Stimulated activated CD4-positive, alpha-beta T cell treated with anti-CD3 and anti-CD28 coated beads, Interleukin-15, amount 100 ng/mL, for 24 hours (primary cell): ENCODE measurements at places on chromosomes 1 and 21.

- DNase-seq = no peak
Measured at GRCh38 chr21:45179568-45180245, 105.3 kb downstream of the ADARB1 start.

DNA sequence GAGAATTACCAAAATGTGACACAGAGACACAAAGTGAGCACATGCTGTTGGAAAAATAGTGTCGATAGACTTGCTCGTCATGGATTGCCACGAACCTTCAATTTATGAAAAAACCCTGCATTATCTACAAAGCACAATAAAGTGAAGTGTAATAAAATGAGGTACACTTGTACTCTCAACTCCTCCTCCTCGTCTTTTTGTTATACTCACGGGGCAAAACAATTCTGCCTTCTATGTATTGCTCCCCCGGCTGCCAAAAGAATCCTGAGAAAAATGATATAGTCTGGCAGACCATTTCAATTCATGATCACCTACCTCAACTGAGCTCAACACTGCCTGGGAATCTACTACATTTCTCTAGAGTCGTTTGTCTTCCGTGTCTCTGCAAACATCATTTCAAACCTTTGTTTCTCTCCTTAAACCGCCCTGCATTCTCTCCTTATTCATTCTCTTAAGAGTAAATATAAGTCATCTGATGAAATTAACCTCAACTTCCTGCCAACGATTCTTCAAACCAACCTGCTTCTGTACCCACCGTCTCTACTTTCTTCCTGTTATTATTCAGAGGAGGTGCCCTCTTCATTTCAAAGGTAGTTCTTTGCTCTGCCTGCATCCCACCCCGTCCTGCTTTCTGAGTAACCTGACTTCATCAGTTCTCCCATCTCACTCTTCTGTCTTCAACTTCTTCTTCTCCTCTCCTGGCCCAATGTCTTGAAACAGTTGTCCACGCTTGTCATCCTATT, 12.9 kb upstream of the IL19 start:
- DNase-seq = no peak

DNA sequence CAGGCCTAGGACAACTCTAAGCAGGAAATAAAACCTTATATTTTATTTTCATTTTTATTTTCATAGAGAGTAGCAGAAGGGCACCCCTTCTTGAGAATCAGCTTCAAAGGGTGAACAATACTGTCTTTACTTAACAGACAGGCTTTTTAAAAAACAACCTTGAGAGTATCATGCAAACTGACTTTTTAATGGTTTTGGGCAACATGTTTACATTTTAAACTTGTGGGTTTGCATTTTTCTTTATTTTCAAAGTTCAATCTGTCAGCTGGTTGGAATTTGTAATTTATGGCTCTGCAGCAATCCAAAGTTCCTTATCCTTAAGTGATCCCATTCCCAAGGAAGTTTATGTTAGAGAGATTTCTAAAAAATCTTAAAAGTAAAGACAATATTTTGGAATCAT, 392.3 kb upstream of the ADAMTS5 start:
- no peak for DNase-seq

DNA sequence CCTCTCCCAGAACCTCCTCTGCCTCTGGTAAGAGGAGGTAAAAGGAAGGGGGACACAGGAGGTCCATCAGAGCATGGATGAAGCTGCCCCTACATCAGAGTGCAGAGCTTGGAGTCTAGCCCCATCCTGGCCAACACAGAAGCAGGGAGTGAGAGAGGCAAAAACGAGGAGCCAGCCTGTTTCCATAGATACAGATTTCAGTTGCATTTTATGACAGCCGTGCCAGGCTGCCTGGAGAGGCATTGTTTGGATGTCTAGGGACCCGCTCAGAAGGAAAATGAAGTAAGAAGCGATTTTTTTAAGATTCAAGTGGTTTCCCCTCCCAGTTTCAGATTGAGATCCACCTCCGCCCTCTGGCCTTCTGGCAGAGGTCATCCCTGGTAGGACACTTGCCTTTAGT, 11.5 kb upstream of the GJA8 start:
- DNase-seq = no peak

GRCh38 chr1:177864538-177865305, 105.1 kb downstream of the SEC16B start:
- no peak for DNase-seq

- no peak for DNase-seq
Measured at GRCh38 chr1:183155939-183156338, 30.1 kb upstream of the LAMC2 start.

DNA sequence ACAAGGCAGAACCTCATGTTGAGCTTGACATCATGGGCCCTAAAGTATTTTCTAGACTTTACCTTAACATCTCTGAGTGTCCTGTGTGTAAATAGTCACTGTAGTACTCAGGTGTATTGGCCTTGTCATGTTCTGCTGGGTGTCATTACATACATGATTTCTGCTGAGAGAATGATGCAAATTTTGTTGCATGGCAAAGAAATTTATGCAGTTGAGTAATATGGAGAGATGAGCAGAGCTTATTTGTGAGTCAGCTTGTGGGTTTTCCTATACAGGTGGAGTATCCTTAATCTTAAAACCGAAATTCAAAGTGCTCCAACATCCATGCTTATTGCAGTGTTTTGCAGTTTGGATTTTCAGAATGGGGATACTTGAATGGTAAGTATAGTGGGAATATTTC, 36.6 kb downstream of the RGL1 start:
- no peak for DNase-seq

DNA sequence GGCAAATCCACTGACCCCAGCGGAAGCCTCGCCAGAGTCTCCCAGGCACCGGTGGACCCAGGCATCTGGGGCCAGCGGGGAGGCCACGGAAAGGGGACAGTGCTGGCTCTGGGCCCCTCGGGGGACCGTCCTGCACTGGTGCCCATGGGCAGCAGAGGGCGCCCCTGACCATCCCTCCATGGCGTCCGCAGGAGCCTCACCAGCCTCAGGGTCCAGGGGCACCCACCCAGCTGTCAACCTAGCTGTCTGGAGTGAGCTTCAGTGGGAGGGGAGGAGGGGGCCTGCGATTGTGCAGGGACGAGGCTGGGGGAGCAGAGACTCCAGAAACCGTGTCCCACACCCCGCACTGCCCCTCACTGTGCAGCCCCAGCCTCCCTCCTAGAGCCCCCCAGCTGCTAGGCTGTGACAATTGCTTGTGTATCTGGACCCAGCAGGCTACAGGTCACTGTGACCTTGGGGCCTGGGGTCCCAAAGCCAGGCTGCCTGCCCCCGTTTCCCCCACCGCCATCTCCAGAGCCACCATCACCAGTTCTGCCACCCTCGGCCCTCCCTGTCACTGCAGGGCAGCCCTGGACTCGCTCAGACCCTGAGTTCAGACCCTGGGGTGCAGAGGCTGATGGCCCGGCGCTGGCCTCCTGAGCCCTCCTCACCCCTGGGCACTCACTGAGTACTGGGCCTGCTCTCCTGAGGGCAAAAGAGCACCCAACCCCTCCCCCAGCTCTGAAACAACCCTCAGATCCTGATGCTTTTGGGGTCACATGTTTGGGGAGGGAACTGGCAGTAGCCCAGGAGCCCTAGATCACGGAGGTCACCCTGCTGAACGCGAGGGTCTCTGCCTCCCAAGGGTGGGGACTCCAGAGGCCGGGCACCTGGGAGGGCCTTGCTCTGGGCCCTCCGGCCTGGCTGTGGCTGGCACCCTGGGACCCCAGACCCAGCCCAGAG, 10.6 kb upstream of the COL6A1 start:
- DNase-seq = peak; percentile 69

GRCh38 chr1:158686111-158687009, at the start of gene SPTA1:
Gene SPTA1, minus strand, starts transcription at chr1:158686715. Its CDS starts 198 bp downstream, at chr1:158686517.
- no peak for DNase-seq

- no peak for DNase-seq
Measured at GRCh38 chr1:175889848-175890247, 146.5 kb upstream of the TNR start.

DNA sequence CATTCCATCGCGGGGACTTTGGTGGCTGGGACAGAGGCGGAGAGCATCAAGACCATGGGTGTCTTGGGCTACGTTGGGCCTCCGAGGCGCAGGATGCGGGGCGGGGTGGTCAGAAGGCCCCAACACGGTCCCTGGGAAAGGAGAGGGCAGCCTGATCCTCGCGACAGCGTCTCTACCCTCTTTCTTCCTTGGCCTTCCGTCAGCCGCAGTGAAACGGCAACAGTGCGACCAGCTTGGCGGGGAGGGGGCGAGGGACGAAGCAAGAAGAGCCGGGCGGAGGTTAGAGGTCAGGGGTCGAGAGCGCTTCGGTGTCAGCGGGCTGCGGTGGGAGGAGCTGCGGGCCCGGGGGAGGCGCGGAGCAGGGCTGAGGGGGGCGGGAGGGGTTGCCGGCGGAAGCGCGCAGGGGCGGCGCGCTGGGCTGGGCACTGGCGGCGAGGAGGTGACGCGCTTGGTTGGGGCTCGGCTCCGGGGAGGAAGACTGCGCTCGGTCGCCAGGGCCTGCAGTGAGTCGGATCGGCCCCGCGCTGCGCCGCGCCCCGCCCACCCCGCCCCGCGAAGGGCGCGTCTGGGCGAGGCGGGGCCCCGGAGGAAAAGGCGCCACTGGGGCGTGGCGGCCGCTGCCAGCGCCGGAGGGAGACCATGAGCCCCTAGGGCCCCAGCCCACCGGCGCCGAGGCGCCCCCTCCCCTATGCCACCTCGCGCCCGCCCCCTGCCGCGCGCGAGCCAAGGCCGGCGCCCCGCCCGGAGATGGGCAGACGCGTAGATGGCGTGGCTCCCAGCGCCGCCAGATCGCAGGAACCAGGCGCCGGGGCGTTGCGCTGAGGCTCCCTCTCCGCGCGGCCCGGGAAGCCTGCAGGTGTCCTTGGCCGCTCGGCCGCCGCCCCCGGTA, at the start of gene KCNC4:
KCNC4 (plus strand) TSS at position 600 of the 889 bp plus-strand sequence. CDS start 1,186 bp downstream, outside the sequence.
- peak; percentile 93 for DNase-seq

DNA sequence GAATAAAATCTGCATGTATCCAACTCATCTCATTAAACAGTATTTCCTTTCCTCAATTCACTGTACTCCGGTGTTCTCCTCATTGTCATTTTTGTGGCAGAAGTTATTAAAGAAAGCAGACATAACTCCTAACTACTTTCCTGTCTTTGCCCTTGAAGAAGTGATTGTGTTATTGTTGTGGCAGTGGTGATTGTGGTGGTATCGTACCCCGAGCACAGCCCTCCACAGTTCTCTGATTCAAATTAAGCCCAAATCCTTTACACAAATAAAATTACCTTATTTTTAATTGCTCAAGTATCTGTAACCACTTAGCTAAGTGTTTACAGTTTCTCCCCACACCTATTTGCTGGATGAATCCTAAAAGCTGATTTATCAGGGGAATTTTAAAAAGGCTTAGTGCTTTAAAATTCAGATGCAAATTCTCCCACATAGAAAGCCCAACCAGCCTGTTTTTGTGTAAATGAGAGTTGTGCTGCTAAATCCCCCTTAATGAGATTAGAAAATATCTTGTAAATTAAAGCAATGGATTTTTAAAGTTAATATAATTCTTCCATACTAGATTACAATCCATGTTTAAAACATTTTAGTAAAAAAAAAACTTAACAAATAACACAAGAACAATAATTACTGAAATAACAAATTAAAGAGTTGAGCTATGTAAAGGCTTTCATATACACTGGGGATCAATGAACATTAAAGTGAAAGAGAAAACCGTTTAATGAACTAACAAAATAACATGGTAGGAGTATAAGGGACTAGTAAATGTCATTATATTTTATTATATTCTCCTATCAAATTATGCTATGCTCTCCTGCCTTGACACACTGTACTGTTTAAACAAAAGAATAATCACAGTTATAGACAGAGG, 259.0 kb downstream of the NEGR1 start:
- no peak for DNase-seq

DNA sequence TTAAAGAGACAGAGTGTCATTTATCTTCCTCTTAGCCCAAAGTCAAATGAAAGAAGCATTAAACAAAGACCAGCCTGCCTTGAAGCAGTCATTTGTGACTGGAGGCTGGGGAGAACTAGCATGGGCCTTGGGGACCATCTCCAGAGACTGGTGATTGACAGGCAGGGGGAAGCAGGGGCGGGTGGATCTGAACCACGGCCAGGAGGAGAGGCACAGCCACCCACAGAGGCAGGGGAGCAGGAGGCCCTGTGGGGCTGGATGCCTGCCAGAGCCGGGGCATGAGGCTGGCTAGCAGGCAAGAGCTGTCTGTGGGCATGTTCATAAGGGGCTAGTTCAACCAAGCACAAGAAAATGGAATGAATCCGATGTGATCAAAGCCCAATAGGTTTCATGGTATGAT, 73.9 kb downstream of the PLXNA2 start:
- DNase-seq = no peak

- DNase-seq = no peak
Measured at GRCh38 chr1:241823925-241824324, 24.1 kb upstream of the EXO1 start.

DNA sequence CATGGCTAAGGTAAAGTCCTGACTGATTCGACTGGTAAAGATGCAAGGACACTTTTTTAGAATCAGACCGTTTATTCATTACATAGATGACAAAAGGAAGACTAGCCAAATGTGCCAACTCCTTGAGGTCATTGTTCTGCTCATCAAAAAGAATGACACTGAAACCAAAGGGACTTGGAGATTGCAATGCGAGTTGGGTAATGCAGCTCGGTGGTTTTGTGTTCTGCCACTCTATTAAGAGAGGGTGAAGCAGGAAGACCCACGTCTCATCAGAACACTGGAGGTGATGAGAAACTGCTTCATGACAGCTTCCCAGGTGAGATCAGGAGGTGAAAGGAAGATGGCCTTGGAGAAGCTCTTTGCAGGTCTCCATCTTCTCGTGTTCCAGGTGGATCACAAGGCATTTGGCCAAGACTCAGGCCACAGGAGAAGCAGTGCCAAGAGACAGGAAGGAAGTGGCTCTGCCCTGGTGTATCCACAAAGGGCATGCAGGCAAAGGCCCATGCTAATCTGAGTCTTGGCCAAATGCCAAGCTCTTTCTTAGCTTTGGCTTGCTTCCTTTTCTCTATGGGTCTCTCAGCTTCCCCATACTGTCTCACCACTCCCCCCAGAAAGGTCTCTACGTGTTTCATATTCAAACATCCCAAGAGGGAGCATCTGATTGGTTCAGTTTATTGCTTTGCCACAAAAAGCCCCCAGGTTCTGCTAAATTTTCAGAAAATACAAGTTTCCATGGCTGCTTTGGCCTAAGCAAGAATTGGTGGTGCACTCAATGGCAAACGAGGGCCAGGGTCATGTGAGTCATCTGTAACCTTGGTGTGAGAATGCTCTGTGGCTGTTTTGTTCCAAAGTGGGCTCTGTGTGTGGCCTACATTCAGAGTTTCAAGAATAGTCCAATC, 5.7 kb upstream of the CCT8 start:
- peak; percentile 50 for DNase-seq

DNA sequence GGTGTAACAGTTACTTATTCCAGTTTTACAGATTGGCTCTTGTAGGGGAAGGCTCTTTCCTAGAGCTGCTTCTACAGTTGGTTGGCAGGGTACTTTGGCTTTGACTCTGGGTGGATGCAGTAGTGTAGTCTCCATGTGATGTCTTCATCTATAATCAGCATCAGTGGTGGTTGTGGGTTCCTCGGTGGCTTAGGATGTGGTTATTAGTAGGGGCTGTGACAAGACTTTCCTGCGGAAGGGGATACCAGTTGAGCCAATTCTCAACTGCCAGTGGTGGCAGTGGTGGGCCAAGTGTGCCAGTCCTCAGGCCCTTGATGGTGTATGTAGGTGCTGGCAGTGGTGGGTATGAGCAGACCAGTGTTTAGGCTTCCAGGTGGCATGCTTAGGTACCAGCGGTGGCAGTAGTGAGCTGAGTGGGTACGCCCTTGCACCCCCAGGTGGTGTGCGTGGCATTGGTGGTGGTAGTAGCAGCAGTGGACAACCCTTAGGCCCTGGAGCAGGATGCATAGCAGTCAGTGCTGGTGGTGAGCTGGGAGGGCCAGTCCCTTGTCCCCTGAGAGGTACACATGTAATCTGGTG, 27.2 kb upstream of the KLF18 start:
- no peak for DNase-seq
